Heart left ventricle (tissue), 16 donors: ENCODE measurements at places on chromosomes 13 and 19. TPM values are rescaled to one million over a fixed set of nuclear protein-coding genes. Genes with fewer than 3 reads are reported as not detected.

The SLC46A3 gene
- 18.1 TPM for total RNA-seq

The CPB2 gene
- not detected for total RNA-seq

The TMEM255B gene
- total RNA-seq: 2.6 TPM

The SMIM17 gene
- not detected for total RNA-seq

- H3K4me3 ChIP-seq: no peak overlapping the region
- no peak for DNase-seq
- no peaks in the 10 kb centered on the region for H3K27me3 ChIP-seq
- H3K4me1 ChIP-seq: peaks cover 100% of the 10 kb centered on the region
Measured at GRCh38 chr19:15290166-15290565, 42.2 kb downstream of the BRD4 start.
